HTR-8/SVneo (cell line): ENCODE measurements at places on chromosomes 11 and 22.
A peak's percentile ranks its signal among the peaks of the same experiment; 100 is the strongest.

GRCh38 chr11:116938471-116939070, 101.1 kb upstream of the APOA1 start:
- DNase-seq = no peak

DNA sequence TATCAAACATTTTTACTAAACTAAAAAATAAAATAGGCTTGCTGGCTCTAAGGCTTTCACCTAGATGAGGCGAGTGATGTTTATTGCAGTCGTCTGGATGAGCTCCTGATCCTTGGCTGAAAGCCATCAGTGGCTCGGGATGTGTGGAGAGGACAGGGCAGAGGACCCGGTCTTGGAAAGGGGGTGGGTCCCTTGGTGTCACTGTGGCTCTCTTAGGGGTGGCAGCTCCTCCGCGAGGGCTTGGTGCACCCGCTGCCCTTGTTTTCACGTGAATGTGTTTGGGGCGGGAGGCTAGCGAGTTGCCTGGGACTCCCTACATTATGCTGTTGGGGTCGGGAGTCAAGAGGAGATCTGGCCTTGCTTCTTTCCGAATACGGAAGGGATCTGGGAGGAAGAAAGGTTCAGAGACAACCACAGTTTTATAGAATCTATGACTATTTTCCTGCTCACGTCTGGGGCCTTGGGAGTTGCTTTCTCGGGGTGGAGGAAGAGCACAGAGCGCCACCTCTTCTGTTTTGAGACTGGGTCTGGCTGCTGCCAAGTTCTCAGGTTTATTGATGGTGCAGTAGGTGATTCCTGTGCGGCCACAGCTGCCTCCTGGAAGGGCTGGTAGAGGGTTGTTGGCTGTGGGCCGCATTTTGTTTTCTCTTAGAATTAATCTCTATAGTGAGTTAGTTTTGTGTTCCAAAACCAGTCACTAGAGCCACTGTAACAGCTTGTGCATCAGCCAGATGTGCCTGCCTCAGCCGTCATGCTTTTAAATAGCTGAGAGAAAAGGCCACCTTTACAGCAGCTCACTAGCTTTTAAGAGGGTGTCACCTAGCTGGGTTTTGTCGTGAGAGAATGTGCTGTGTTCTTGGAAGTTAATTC, 12.8 kb downstream of the TBC1D22A start:
- DNase-seq = no peak

DNA sequence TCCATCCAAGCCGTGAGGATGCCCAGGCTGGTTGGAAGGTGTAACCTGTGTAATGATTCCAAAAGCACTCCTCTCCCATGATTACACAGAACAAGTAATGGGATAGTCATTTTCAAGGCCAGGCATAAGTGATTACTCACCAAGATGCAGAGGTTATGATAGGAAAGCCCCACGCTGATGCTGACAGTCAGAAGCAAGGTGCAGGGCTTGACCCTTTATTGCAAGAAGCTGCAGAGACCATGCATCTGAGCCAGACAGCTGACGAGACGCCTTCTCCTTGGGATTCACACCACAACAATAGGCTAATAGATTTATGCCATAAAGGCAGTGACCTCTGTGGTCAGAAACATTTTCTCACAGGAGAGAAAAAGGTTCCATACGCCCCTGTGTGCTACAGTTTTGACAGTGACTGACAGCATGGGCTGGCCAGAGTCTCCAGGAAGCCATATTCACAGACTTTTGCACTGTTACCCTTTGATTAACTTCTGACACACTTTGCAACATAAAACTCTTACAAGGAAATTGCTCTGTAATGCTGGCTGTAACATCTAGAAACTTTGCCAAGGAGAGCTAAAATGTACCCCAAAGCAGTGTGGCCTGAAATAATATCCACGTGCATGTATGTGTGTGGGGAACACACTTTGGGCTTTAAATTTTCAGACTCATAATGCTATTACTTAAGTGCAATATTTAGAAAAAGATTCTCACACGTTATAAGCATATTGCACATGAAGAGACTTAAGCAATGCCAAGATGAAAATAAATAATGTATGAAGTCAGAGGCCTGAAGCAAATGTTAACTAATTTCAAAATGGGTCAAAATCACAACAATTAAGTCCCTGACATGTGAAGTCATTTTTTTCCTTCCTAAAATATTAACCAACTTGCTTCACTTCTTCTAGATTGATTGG, 1079.0 kb upstream of the TENM4 start:
- DNase-seq = no peak

DNA sequence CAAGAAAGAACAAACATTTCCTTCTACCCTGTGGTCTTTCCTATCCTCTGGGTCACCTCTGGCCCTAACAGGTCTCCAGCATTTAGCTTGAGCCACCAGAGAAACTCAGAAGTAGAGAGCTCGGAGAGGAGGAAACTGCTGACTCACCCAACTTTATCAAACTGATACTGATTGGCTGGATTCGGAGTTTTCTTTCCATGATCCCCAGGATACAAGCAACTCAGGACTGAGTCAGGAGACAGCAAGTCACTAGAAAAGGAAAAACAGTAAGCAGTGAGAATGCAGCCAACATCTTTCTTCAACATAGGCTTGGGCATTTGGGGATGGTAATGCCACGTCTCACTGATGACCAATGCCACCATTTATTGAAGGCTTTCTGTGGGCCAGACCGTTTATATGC, 32.7 kb downstream of the THOC5 start:
- DNase-seq = no peak

- DNase-seq = no peak
Observed at GRCh38 chr11:119724956-119725355, 4.0 kb downstream of the NECTIN1 start.

- no peak for DNase-seq
Observed at GRCh38 chr11:117410861-117411710, 83.4 kb downstream of the CEP164 start.

GRCh38 chr11:74538680-74539079, 45.2 kb upstream of the LIPT2 start:
- DNase-seq = no peak

GRCh38 chr11:66277471-66278362, at the start of gene CNIH2:
Gene CNIH2, plus strand, starts transcription at chr11:66278175. Its CDS starts 282 bp downstream, at chr11:66278457.
- peak; percentile 79 for DNase-seq

- DNase-seq = no peak
Observed at GRCh38 chr11:98740321-98740720, 280.4 kb upstream of the CNTN5 start.

DNA sequence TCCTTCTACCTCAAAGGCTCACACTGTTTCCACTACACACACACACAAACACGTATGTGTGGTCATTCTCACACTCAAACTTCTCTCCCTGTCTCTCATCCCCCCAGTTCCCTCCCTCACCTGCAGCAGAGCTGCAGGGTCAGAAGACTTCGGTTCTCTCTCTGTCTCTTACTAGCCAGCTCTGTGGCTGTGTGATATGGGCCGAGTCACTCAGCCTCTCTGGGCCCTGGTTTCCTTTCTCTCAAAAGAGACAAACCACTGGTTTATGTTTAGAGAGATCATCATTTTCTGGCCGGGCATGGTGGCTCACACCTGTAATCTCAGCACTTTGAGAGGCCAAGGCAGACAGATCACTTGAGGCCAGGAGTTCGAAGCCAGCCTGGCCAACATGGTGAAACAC, 21.1 kb downstream of the TSPAN18 start:
- no peak for DNase-seq

GRCh38 chr22:22817468-22818201, 70.0 kb upstream of the IGLL5 start:
- no peak for DNase-seq

- peak; percentile 94 for DNase-seq
Observed at GRCh38 chr11:120547811-120548681, 36.5 kb downstream of the GRIK4 start.

GRCh38 chr11:70759846-70760245, 361.5 kb downstream of the CTTN start:
- DNase-seq = no peak

DNA sequence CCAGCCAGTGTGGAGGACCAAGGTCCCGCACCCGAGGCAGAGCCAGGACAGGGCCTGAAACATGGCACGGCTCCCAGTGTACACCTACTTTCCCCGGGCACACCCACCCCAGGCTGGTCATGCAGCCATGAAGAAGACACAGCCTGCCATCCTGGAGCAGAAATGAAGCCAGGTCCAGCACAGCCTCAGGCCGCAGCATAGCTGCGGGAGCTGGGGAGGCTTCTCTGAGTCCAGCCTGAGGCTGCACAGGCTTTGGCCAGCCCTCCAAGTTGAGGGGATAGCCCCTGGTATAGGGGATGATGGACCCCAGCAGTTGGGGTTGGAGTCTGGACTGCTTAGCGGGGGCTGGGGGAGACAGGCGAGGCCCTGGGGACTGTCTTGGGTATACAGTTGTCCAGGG, 2.9 kb upstream of the HDAC10 start:
- no peak for DNase-seq

DNA sequence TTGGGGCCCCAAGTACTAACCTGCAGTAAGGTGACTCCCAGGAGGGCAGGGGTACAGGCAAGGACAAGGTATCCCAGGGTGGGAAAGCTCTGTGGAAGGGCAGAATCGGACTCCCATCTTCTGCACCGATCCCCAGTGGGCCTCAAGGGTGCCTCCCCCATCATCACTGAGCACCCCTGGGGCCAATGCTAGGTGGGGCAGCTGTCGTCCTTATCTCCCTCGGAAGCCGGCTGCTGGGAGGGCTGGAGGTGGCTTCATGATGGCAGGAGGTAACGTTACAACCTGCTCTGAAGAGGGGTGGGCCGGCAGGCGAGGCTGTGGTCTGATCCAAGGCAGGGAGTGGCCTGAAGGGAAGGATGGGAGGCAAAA, 87.6 kb upstream of the LINC01488 start:
- no peak for DNase-seq

DNA sequence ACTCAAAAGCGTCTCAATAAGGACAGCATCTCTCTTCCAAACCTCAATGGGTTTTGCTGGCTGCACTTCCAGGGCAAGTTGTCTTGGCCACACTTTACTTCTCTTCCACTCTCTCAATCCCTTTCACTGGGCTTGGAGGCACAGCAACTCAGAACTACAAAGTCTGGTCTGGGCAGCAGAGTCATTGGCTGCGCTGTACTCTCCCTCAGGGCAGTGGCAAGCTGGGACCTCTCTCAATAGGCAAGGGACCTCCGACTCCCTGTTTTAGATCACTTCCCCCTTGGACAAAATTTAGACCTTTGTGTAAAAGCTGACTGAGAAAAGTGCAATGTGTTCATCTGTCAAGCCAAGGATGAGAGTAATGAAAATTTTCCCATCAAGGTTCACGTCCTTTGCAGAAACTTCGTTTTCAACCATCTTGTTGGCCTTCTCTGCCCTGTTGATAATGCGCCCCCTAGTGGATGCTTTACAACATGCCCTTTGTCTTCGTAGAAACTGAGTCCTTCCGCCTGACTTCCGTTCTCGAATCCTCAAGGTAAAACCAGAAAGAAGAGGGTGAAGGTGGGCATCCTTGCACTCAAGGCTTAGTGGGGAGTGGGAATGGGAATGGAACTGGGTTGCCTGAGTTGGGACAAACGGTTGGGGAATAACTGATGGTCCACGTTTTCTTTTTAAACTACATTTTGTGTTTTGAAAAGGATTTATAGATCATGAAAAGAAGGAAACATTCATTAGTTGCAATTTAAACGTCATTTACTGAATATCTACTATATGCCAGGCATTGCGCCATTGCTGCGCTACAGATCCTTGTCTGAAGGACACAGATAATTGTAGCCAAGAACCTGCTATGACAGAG, 99.1 kb downstream of the CD44 start:
- DNase-seq = peak; percentile 41

GRCh38 chr11:62539238-62539925, 7.2 kb downstream of the AHNAK start:
- DNase-seq = peak; percentile 81

DNA sequence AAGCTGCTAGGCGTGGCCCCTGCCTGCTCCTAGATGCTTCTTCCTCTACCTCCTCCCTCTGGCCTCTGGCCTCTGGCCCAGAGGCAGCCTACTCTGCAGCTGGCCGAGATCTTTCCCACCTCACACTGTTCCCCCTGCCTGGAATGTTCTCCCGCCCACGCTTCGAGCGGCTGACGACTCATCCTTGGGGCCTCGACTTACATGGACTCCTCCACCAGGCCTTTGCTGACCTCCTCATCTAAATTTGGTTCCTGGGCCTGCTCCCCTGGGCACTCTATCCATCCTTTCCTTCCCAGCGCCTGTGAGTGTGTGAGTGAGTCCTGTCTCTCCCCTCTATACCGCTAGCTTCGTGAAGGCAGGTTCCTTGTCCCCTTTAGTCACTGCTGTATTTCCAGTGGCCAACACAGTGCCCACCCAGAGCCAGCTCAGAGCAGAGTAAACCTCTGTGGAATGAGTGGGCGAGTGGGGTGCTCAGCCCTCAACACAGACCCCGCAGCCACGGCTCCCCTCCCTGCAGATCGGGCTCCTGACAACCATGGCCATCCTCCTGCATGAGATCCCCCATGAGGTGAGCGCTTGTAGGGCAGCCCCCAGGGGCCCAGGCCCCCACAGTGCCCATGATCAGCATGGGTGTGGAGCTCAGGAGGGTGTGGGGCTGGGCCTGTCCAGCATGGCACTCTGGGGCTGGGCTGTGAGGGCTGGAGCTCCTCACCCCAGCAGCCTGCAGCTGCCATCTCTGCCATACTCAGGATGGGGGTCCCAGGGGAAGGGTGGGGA, 5.7 kb downstream of the SLC39A13 start:
- DNase-seq = no peak

- DNase-seq = no peak
Observed at GRCh38 chr11:110582728-110583432, 129.4 kb downstream of the ARHGAP20 start.
